Activated CD4-positive, alpha-beta T cell treated with anti-CD3 and anti-CD28 coated beads, Interleukin-10, Interleukin-2, amounts not matched to agents 100 ng/mL and 50 ng/mL, durations not matched to agents 16 hours and 8 hours (primary cell): ENCODE measurements at places on chromosomes 11 and 22.

GRCh38 chr11:42571131-42571877, 740.5 kb upstream of the API5 start:
- DNase-seq, result no peak

GRCh38 chr11:119885067-119885466, 156.1 kb upstream of the NECTIN1 start:
- no peak for DNase-seq

- DNase-seq, result no peak
Observed at GRCh38 chr11:76601272-76601671, 69.3 kb downstream of the LRRC32 start.

DNA sequence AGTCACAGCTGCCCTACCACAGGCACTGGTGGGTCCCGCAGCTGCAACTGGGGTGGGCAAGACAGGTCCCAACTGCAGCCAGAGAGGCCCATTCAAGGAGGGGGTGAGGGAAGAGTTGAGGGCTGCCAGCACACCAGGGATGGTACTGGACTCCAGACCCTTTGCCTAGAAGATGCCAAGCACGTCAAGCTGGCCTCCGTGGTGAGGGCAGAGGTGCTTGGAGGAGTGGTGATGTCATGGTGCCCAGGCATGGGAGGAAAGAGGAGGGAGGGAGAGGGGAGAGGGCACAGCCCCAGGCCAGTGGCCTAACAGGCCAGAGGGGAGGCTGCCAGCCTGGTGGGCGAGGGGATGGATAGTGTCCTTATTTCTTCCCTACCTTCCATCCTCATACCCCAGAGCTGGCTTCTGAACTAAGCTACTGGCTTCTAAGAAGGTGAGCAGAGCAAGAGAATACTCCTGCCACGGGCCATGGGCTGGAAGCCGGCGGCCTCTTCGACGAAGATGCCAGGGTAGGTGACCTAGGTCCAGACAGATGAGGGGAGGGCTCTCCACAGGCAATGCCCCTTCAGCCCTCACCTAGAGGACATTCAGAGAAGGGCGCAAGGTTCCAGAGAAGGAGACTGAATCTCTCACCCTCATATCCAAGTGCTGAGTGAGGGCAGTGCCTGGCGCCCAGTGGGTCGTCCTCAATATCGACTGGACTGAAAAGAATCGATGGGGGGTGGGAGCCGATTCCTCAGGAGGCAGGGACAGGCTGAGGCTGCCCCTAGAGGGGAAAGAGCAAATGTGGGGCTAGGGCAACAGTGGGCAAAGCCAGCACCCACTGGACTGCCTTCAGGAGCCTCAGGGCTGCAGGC, 1.8 kb downstream of the SYT7 start:
- DNase-seq, result no peak

GRCh38 chr11:44671234-44671633, 55.5 kb upstream of the TSPAN18 start:
- no peak for DNase-seq

DNA sequence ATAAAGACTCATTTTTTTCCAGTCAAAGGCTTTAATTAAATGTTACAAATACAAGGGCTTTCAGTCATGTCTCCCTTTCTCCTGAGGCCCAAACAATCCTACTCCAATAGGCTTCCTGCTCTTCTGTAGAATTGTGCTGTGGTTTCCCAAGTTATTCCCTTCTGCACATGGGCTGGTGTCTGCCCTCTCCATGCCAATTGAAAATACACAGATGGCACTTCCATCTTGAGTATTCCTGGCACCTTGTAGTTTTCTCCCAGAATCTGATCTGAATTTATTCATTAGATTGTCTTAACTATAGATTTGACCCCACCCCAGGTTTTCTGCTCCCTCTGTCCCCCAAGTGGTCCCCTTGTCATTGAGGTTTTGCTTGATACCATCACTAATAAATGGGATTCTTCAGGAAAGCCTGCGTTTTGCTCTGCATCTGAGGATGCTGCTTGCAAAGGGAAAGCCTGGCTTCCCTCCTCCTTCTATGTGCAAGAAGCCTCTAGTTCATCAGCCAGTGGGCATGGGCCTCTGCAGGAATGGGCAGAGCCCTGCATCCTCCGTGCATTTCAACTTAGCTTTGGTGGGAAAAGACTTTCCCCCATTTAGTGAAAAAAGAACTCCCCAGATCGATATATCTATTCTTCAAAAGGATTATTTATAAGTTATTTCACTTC, 926.7 kb downstream of the NTM start:
- no peak for DNase-seq

GRCh38 chr11:46248289-46249102, 29.0 kb upstream of the CREB3L1 start:
- DNase-seq, result peak; percentile 30

- DNase-seq, result no peak
Observed at GRCh38 chr11:59267736-59268475, 55.2 kb upstream of the MPEG1 start.

DNA sequence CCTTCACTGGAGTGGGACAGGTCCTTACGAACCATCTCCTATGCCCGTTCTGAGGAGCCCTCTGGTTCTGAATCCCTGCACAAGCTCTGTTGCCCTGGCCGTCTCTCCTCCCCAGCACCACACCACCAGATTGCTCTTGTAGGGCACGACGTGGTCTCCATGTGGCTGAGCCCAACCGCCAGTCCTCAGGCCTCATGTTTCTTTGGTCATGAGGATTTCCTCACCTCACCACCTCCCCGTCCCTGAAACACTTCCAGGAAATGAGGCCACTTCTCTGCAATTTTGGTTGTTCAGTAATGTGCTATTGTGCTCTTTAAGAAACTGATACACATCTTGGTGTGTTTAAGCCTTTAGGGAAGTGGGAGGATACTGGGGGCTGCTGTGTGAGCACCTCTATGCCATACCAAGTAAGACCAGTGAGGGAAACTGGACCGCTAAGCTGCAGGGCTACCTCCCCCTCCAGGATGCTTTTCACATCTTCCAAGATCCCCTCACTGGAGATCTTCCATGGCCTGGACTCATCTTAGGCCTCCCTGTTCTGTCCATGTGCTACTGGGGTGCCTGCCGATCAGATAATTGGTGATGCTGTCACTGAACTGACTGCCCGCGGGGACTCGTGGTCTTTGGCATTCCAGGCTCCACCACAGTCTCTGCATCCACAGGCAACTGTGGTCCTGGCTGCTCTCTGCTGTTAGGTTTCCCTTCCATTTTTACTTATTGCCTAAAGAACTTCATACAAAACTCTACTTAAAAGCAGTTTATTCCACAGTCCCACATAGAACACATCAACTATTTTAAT, 21.9 kb downstream of the DRICH1 start:
- DNase-seq, result peak; percentile 38

- DNase-seq, result peak; percentile 51
Observed at GRCh38 chr11:14554959-14555358, 34.8 kb upstream of the PSMA1 start.

- DNase-seq, result no peak
Observed at GRCh38 chr11:2517386-2518064, 72.7 kb downstream of the KCNQ1 start.
